ENCODE measurements at places on chromosomes 3 and 15.

GRCh38 chr3:194395778-194396538, 3.1 kb downstream of the GP5 start:
- peak; percentile 65 for DNase-seq

DNA sequence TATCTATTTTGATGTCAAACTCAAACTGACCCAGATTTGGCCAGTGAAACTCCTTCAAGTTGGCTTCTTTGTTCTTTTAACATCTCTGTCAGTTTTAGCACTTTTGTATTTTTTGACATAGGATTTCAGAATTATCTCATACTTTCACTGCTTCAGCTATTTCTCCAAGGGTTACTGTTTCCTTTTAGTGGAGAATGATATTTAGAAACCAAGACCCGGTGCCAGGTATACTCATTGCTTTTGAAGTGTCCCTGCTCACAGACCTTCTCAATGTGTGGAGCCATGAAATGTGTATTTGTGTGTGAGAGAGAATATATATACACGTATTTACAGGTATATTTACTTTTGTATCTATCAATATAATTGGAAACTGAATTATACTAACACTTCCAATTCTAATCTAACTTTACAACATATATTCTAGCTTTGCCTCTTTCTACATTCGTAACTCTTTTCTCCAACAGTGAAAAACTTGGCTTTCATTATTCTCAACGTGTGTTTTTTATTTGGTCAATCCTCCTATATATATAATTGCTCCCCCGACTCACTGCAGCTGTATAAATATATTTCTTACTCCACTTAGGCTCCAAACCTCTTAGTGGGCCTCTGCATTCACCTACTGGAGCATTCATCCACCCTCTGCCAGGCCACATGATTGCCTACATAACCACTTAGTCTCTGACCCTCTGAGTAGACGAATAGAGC, 54.0 kb downstream of the OTOL1 start:
- no peak for DNase-seq

- no peak for DNase-seq
Measured at GRCh38 chr3:96779810-96780209, 34.6 kb upstream of the EPHA6 start.

GRCh38 chr3:149077628-149078027, 8.7 kb downstream of the HLTF start:
- DNase-seq: peak; percentile 54

DNA sequence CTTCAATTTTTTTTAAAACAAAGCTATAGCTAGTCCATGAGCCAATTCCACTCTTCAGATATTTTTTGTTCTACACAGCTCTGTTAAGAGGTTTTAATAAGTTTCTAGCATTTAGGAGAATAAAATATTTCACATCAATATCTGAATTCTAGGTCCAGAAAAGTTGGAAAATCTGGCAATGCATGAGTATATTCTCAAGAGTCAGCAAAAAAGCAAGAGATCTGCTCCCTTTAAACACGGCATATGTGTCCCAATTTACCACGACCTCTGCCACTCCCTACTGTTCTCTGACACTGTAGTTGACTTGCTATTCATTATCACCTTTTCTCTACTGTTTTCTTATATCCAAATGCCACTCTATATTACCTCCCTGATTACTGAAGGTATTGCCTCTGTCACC, 145.1 kb upstream of the TGFBR2 start:
- no peak for DNase-seq

DNA sequence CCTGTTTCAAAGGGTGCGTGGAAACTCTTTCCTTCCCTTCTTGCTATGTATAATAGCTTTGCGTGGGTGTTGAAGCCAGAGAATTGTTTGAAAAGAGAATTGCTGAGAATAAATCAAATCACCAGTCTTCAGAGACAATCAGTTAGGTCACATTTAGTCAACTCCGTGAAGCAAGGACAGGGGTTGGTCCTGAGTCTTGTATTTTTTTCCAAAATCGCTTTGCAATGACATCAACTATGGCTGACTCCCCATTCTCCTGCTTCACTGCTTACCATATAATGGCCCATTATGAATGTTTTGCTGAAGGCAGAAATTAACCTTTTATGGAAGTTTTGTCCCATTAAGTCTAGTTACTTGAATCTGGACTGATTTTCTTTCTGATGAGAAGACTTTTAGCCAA, 852.8 kb downstream of the AGBL1 start:
- DNase-seq: no peak

GRCh38 chr3:127970966-127971592, 56.0 kb downstream of the KBTBD12 start:
- DNase-seq: peak; percentile 59

DNA sequence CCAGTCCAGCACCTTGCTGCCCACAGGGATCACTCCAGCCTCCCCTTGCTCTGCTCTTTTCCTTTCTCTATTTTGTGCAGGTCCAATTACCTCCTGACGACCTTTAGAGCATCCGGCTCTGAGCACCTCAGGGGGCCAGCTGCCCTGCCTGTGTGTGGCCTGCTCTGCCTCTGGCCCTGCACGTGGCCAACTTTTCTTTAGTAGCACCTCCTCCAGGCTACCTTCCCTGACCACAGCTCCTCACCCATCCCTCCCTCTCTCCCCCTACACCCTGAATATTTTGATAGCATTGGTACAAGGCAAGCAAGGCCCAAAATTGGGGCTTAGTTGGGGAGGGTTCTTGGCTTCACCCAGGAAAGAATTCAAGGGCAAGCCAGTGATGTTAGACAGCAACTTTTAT, 66.9 kb upstream of the PRR20G start:
- DNase-seq: no peak

DNA sequence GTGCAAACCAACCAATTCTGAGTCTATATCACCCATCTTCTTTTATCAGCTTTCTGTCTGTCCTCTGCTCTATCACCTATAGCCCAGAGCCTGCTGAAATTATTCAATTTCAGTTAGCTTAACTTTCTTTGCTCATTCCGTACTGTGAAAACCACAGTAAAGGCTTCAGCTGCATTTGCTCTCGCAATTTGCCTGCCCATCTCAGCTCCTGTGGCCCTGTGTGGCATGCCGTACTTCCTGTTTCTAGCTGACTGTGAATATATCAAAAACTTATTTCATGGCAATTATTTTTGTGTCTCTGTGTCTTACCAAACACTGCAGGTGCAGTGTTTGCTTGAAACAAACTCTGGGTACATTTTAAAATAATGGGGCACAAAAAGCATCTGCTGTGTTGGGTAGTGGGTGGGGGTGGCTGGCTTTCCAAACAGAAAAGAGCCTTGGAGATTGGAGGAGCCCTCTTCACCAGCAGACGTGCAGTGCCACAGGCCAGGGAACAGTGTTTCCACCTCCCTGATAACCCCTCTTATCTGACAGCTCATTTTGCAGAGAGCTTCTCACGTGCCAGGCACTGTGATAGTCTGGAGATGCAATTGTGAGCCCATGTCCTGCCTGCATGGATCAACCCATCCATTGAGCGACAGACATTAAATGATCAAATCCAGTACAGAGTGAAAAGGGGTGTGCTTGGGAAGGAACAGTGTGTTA, 45.2 kb downstream of the GASK1A start:
- no peak for DNase-seq

GRCh38 chr3:65642883-65643282, 395.8 kb downstream of the MAGI1 start:
- peak; percentile 32 for DNase-seq

DNA sequence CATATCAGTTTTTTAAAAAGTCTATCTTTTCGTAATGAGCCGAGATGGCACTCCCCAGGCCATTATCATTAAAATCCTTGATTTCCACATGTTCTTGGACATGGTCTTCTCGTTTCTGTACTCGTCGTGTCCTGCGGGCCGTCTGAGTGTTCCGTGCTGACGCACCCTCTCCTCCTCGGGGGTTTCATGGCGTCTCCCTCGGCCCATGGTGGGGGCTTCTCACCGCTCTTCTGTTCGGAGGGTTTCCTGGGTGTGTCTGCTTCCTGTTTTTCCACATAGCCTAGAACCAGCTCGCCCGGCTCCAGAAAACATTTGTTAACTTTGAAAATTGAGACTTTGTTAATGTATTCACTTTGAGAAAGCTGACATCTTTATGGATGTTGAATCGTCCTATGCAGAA, 92.7 kb downstream of the VGLL4 start:
- no peak for DNase-seq

DNA sequence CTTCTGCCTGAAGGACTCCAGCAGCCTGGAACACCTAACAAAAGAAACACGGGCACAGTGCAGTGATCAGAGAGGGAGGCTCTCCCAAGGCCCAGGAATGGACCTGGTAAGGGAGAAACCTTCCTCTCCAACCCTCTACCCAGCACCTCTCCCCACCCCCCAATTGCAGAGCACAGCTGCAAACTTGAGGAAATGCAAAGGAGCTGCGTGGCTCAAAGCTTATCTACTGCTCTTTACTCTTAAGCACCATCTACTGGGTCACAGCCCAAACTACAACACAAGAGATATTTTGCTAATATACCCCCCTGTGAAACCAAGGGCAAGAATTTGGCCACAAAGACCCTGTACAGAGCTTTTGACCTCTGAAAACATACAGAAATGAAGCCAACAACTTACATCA, 328.3 kb downstream of the OXSM start:
- DNase-seq: no peak

GRCh38 chr3:28667646-28668621, 319.3 kb upstream of the AZI2 start:
- DNase-seq: peak; percentile 76

DNA sequence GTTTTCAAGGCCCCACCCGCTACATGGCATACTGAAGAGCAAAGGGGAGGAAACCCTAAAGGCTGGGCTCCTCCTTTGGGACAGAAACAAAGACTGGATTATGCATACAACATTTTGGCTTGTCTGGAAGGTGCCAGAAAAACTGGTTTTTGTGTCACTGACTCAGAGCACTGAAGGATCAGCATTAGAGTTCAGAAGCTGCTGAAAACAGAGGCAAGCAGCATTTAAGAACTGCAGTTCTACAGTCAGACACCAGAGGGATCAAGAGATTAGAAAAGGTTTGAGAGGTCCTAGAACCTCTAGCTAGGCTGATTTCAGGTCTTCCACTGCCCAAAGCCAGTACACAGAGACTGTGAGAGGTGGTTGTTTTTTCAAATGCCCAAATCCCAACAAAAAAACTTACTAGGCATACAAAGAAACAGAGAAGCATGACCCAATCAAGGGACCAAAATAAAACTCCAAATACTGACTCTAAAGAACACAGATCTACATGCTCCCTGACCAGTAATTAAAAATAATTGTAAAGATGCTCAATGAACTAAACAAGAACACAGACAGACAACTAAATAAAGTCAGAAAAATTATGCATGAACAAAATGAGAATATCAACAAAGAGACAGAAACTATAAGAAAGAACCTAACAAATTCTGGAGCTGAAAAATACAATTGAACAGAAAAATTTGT, 91.2 kb downstream of the SENP2 start:
- DNase-seq: peak; percentile 84

DNA sequence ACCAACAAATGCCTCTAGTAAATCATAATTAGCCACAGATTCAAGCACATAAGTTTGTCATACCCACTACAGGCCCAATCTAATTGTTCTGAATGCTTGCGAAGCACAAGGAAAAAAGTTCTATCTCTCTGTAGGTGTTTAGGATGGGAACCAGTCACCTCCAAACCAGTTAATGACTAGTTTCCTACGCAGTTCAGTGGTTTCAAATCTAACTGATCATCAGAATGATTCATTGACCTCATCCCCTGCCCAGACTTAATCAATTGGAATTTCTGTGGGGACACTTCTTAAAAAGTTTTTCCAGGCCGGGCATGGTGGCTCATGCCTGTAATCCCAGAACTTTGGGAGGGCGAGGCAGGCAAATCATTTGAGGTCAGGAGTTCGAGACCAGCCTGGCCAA, 24.3 kb upstream of the MASP1 start:
- no peak for DNase-seq

- DNase-seq: no peak
Measured at GRCh38 chr3:101077361-101078011, 84.3 kb upstream of the ABI3BP start.

DNA sequence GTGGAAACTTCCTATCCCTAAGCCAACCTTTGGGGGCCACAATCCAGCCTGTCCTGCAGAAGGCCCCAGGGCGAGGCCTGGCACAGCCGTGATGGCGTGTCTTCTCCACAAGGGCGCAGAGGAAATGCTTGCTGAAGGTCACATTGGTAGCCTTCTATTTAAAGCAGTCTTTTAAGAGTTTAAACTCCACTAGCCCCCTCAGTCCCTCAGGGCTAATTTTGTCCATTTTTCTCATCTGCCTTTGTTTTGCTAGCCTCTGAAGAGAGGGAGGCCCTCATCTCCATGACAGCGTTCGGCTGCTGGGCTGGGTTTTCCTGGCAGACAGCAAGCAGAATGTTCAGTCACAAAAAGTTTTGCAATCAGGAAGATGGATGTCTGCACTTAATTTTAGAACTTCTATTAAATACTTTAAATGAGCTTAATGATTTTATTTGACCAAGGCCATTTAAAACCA, 40.8 kb downstream of the RARB start:
- DNase-seq: peak; percentile 86

DNA sequence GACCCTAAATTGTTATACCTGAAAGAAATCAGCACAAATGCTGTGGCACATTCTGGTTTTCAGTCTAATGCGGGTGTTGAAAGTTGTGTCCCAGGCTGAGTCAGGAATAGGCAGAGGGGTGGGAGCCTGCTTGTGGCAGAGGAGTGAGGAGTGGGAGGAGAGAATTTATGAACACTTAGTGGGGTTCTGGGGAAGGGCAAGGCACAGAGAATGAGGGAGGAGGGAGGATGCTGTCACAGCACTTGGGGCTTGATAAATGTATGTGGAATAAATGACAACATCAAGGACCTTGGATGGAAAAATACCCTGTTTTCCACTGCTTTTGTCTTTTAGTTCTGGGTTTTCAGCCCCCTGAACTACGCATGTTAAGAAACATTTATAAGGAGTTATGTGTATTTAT, 49.3 kb downstream of the ZNF621 start:
- no peak for DNase-seq

- DNase-seq: peak; percentile 51
Measured at GRCh38 chr3:157502916-157503595, at the start of gene VEPH1. Gene VEPH1 (minus strand): TSS chr3:157503416. CDS start chr3:157495349, 8,067 bp downstream.

DNA sequence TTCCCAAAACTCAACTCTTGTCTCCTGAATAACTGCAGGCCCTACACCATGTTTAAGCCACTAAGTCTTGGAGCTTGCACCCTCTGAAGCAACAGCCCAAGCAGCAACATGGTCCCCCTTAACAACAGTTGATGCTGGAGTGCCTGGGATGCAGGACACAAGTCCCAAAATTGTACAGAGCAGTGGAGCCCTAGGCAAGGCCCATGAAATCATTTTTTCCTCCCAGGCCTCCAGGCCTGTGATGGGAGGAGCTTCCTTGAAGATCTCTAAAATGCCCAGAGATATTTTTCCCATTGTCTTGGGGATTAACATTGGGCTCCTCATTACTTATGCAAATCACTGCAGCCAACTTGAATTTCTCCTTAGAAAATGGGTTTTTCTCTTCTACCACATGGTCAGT, 311.9 kb upstream of the EPHA3 start:
- DNase-seq: no peak

Data from lung (tissue), 17 donors.